Progenitor cell of endocrine pancreas (in vitro differentiated cells): ENCODE measurements at places on chromosomes 3 and 15. TPM values are rescaled to one million over a fixed set of nuclear protein-coding genes. Genes with fewer than 3 reads are reported as not detected.

Gene OCA2
- total RNA-seq: 0.78 and 0.79 TPM in 2 replicates

GRCh38 chr3:186825294-186825821 is 17.2 kb upstream of the ADIPOQ start:
- DNase-seq: no peak

DNA sequence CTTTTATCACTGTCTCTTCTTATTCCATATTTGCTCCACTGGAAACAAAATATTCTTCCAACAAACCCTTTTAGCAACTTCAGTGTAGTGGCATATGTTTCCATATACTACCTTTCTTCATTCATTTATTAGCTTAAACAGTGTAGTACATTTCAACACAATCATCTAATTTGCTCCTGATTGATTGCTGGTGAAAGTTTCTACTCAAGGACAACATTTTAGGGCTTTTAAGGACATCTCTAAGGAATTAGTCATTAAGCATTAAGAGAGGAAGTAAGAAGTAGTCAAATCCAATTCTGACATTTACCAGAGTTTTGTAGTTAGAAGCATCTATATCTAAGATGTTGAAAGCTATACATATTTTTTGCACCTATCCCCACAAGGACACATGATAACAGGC is 55.8 kb downstream of the RSRC1 start:
- DNase-seq: no peak

DNA sequence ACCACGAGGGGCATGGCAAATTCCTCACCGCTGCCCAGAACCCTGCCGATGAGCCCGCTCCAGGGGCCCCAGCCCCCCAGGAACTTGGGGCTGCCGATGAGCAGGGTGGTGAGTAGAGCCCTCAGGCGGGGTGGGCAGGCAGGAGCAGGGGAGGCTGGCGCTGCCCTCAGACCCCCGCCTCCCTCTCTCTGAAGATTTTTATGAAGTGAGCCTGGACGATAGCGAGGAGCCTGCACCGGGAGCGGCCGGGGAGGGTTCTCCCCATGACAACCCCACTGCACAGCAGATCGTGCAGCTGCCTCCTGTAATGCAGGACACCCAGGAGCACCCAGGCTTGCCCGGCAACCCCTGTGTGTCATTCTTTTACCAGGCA is 56.7 kb upstream of the UBE2Q2 start:
- no peak for DNase-seq

DNA sequence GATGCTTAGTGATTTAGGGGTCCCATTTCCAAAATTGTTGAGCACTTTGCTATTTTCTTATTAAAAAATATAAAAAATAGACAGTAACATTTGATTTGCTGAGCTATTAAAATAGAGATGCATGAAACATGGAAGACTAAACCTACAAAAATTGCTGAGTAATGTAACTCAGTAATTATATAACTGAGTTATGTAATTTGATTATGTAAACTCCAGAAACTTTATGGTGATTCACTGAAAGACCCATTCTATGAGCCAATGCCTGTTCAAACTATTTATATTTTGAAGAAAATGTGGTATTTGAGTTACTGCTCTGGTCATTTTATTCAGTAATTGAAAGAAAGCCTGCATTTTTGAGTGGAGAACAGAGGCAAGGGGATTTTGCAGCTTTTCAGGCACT is 1221.5 kb upstream of the ALCAM start:
- DNase-seq: no peak

GRCh38 chr15:99268431-99268830 is 17.1 kb downstream of the LRRC28 start:
- DNase-seq: no peak

DNA sequence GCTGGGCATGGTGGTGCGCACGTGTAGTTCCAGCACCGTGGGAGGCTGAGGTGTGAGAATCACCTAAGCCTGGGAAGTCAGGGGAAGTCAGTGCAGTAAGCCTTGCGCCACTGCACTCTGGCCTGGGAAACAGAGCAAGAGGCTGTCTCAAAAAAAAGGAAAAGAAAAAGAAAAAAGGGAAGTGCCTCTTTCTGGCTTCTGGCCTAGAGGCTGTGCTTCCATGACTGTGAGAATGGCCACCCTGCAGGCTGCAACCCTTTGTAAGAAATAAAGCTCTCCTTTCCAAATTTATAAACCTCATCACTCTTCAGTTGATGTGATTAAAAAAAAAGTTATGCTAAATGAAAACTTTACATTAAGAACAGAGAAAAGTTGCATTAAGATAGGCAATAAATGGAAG is 774.3 kb downstream of the TUSC7 start:
- DNase-seq: no peak

Gene BNC1
- total RNA-seq: 0.58 and 0.67 TPM in 2 replicates

GRCh38 chr3:159583662-159584061 is 405.0 kb upstream of the IL12A start:
- no peak for DNase-seq

Gene SYNPR
- 13.2 and 13.3 TPM in 2 replicates for total RNA-seq

Gene RLBP1
- total RNA-seq: not detected in 2 replicates

- DNase-seq: no peak
Observed at GRCh38 chr3:63975723-63976122, 47.6 kb downstream of the PSMD6 start.

GRCh38 chr3:183590442-183590841 is 34.9 kb upstream of the KLHL6 start:
- no peak for DNase-seq

- DNase-seq: no peak
Observed at GRCh38 chr15:47932261-47932660, 188.5 kb upstream of the SLC24A5 start.

Gene TMEM62
- 28.9 and 30.2 TPM in 2 replicates for total RNA-seq

Gene CHRFAM7A
- total RNA-seq: 0.96 and 1.1 TPM in 2 replicates

Gene MYO9A
- 28.3 and 32.0 TPM in 2 replicates for total RNA-seq

- DNase-seq: no peak
Observed at GRCh38 chr3:83902787-83903533, 1055.8 kb upstream of the CADM2 start.

Gene SLC28A1
- total RNA-seq: not detected in 2 replicates
